RWPE1 (cell line): ENCODE measurements at places on chromosomes 5 and 9.

GRCh38 chr9:116372081-116372673 is 218.6 kb downstream of the PAPPA start:
- DNase-seq: no peak

DNA sequence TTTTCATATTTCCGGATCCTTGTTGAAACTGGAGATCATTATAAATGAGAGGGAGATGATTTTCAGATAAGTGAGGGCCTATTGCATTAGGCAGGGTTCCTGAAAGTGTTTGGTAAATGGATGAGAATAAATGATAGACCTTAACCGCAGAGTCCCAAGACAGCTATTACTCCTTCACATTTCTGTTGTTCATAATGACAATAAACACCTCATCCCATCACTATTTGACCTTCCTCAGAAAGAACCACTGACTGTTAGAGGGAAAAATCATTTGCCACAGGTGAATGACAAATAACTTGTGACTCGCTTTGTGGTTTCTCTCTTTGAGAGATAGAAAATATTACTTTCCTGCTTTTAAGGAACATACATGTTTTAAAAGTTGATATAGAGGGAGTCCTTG is 47.3 kb upstream of the TRMT10B start:
- DNase-seq: no peak

DNA sequence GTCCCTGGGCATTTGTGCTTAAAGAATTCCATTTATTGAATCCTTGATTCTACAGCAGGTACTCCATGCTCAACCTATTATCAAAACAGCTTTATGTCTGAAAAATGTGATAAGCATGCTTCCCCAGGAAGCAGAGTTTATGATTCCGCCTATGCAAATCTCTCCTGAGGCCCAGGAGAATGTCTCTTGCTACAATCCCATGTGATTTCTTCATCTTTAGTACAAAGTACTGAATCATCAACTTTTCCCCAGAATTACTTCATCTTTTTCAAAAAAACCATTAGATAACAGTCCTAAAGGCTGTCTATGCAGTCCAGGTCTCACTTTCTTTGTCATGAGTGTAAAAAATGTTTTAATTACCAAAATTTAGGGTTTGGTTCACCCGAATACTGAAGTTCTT is 130.2 kb upstream of the ADAMTSL1 start:
- DNase-seq: no peak

GRCh38 chr5:122697191-122697590 is 77.7 kb upstream of the SNX2 start:
- DNase-seq: no peak

GRCh38 chr9:100129772-100130171 is 30.7 kb downstream of the INVS start:
- no peak for DNase-seq

DNA sequence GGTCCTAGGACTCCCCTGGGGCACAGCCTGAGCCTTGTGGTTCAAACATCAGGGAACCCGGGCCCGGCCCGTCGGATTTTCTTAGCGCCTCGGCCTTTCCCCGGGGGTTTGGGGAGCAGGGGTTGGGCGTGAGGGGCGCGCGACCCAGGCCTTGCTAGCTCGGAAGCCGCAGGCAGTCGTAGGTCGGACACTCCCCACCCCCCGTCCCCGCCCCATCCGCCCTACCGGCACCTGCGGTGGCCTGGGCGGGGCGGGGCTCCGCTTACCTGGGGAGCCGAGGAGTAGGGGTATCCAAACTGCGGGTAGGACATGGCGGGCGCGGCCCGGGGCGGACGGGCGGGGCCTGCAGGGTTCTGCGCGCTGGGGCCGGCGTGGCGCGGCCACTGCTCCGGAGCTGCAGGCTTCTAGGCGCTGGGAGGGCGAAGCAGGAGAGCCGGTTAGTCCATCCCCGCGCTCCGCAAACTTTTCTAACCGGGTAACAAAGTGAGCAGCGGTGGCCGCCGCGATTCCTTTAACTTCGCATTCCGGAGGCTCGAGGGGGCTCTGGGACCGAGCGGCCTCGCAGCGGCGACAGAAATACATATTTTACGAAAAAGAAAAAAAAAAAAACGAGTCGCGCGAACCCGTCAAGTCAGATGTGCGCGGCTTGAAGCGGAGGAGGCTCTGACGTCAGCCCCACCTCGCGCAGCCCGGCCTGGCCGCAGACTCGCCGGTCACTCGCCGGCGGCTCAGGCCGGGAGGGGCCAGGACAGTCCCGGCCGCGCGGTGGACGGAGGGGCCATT is at the start of gene IRX4:
TSS of gene IRX4 (minus strand) at position 589 of the 783 bp plus-strand sequence. CDS start at position 311, 278 bp downstream.
- peak; percentile 69 for DNase-seq

- DNase-seq: no peak
Observed at GRCh38 chr5:72293495-72294055, 26.5 kb downstream of the MRPS27 start.

DNA sequence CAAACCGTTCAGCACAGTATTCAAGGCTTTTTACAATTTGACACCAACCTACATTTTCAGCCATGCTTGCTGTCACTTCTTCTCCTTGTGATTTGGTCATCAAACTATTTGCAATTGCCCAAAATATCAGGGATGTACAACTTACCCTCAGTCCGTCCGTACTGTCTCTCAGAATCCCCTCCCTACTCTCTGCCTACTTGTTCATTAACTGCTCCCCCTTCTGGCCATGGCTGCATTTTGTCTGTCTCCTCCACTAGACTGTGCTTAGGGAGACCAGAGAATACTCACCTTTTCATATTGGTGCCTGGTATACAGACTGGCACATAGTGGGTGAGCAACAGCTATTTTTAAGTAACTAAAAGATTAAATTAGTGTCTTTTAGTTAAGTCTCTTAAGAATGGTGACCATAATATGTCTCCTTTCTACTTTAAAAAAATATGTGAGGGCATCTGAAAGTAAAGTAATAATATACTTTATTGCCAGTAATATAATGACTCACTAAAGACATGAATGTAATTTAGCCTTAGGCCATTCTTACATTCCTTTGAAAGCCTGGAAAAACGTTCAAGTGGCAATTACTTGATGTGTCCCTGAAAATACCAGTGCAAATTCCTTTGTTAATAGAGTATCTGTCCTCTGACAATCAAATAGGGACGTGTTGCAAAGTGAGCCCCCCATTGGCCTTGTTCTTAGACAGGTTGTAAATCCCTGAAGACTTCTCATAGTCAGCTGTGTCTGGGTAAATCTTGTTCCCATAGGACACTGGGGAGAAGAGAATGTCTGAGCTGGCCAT is 27.8 kb downstream of the PRLR start:
- peak; percentile 31 for DNase-seq

- no peak for DNase-seq
Observed at GRCh38 chr5:78300464-78301045, 6.1 kb upstream of the AP3B1 start.

DNA sequence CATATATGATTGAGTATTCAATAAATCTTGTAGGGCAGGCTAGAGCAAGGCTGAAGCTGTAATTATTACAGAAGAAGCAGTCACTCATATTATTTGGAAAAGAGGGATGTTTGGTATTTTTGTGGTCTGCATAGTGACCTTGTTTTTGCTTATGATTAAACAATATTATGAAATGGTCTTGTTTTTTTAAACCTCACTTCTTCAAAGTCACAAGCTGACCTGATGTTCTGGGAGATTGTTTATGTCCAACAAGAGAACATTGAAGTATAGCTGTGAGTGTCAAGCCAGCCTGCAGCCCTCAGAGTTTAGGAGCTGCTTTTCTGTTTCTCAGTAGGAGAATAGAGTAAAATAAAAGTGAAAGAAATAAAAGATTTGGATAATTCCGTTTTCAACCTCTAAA is 342.2 kb downstream of the LRRC70 start:
- no peak for DNase-seq

DNA sequence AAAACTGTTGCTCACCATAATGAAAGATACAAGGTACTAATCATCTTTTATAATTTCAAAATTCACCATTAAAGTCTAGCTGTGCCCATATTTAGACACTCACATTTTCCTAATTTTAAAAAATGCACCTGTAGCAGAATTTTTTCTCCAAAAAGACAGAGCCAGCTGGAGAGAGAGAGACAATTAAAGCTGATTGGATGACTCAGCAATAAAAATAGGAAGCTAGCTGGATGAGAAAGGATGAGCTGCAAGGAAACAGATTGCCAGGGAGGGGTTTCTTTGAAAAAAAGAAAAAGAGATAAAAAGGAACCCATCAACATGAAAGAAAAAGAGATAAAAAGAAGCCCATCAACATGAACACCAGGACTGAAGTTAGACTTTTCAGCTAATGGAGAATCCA is 73.8 kb downstream of the HCN1 start:
- no peak for DNase-seq

DNA sequence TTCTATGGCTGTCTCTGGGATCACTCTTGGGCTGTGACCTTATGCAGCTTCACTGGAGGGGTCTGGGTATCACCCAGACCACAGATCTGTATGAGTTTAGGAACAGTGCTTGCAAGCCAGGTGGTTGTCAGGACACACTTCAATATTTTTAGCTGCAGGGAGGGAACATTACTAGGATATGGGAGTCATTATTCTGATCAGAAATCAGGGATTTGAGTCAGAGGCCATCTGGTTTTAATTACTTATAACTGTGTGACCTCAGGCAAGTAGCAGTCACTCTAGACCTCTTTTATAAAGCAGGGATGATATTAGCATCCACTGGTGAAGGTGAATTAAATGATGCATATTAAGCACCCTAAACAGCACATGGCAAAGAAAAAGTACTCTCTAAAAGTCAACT is 60.1 kb upstream of the NMUR2 start:
- no peak for DNase-seq

DNA sequence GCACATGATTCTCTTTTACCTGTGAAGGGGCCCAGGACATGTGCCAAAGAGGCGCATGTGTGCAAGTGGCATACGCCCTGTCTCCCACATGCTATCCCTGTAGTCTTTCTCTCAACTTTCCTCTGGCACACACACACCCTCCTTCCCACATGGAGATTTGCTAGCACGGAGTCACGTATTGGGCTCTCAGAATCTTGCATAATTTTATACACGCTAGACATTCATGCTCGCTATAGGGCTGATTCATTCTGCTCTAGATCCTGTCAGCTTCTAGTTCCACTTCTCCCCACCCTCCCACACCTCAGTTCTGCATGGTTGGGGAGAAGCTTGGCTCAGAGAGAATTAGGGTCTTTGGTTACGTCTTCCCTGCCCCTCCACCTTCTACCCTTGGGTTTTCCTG is 72.8 kb downstream of the CD180 start:
- no peak for DNase-seq

DNA sequence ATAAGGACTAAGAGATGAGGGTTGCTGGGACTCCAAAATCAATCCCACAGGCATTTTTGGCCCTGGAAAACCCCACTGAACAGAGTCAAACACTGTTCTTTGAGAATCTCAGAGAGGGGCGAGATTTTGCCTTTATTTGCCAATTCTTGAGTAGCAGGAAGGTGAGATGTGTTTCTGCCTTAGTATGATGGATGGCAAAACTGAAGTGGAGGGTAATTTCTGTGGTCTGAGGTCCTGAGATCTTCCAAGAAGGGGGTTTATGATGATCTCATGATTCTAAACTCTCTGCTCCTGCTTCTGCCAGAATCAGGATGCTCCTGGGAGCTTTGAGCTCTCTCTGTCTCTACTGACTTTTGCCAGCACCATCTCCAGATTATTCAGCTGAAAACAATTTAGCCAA is 174.8 kb upstream of the CLINT1 start:
- no peak for DNase-seq
